GM20000 (cell line): ENCODE measurements at places on chromosomes 2 and 18.

DNA sequence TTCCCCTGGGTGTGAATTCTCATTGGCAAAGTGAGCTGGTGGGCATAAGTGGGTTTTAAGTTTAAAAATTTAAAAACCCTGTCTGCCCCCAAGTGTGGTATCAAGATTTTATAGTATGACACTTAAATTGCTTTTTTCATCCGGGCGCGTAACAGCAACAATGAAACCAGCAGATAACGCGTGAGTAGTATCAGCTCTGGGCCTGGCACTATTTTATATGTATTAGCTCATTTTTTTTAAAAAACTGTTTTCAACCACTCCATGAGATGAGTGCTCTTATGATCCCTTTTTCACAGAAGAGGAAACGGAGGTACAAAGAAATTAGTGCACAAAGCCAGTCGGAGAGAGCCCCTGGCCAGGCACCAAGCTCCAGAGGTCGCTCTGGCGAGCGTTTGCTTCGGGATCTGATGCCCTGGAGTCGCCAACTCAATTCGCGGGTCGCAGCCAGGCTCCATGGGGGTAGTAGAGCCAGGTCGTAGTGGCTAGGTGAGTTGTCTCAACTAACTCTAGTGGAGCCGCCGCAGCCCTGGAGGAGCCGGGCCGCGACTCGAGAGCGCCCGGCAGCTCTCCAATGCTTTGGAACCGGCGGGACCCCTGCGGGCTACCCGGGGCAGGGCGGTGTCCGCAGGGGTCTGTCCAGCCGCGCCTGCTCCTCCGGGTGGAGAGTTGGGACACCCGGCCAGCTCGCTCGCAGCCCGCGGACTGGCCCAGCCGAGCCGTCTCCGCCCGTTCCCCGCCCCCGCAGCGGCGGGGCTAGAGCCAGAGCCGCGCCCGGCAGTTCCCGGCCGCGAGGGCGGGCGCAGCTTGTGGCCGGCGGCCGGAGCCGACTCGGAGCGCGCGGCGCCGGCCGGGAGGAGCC lies at the start of gene IL1R1:
Gene IL1R1 (plus strand): TSS at position 777 of the 859 bp plus-strand sequence. CDS start 14,979 bp downstream, outside the sequence.
- peak; percentile 67 for DNase-seq

- no peak for DNase-seq
Observed at GRCh38 chr18:10015941-10016819, 102.4 kb downstream of the VAPA start.

- DNase-seq, result no peak
Observed at GRCh38 chr2:767440-767839, 90.2 kb upstream of the TMEM18 start.

DNA sequence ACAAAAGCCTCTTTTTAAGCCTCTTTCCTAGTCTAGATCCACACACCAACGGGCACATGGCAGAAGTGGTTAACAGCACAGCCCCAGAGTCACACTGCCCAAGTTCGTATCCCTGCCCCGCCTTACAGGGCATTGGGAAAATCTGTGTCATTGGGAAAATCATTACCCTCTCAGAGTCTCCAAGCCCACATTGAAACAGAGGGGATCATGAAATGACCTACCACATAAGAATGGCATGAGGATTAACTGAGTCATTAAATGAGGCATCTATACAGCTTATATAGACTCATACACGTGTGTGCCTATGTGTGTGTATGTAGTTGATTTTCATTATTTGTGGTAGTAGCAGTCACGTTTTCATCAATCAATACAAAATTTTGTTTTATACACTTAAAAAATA lies 469.0 kb upstream of the POU3F3 start:
- DNase-seq, result no peak

DNA sequence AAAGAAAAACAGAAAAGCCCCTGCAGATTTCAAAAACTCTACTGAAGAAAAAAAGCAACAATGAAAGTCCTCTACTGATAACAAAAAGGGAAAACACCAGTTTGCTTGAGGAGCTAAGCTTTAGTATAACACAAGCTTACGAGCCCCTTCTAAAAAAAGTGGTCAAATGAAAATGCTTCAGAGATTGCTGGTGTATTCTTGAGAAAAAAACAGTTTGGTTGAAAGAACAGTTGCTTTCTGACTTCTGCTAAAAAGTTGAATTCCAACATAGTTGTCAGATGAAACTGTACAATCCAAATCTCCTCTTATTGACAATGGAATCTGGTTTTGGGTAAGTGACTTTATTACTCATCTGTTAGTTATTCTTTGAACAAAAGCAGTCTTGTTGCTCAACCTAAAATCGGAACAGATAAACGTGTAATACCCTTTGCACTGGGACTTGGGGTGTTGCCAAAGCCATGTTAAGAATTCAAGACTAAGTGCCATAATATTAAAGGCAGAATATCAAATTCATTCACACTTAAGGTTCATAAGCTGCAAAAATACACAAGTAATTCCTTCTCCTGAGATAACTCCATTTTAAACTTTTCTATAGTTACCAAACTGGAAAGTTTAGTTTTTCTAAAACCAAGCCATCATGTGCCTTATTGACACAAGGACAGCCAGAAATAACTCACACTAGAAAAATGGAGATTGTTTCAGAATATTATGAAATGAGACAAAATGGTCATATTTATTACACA lies 45.3 kb upstream of the SPAG16 start:
- no peak for DNase-seq

DNA sequence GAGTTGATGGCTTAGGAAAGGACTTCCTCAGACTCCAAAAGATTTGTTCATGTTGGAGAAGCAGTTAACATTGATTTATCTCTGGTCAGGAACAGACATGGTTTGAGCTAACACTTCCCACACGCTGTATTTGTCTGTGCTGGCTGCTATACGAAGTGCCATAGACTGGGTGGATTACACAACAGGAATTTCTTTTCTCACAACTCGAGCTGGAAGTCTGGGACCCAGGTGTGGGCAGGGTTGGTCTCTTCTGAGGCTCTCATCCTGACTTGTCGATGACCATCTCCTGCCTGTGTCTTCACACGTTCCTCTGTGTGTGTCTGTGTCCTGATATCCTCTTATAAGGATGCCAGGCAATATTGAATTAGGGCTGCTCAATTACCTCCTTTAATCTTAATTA lies 163.4 kb upstream of the BCL2L11 start:
- DNase-seq, result no peak

DNA sequence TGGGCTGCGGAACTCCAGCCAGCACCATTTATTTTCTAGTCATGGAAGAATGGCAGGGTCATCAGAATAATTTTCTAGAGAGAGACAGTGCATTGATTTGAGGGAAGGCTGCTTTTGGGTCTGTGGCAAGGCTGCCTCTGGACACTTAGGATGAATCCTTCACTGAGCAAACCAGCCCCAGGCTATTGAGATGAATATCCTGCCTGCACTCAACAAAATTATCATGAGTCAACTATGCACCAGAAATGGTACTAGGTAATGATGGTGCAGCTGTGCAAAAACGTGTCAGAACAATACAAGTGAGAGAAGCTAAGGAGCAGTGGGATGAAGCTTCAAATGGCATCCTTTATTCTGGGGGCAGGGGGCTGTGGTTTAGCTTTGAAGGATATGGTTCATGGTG lies 115.8 kb downstream of the SPHKAP start:
- no peak for DNase-seq

DNA sequence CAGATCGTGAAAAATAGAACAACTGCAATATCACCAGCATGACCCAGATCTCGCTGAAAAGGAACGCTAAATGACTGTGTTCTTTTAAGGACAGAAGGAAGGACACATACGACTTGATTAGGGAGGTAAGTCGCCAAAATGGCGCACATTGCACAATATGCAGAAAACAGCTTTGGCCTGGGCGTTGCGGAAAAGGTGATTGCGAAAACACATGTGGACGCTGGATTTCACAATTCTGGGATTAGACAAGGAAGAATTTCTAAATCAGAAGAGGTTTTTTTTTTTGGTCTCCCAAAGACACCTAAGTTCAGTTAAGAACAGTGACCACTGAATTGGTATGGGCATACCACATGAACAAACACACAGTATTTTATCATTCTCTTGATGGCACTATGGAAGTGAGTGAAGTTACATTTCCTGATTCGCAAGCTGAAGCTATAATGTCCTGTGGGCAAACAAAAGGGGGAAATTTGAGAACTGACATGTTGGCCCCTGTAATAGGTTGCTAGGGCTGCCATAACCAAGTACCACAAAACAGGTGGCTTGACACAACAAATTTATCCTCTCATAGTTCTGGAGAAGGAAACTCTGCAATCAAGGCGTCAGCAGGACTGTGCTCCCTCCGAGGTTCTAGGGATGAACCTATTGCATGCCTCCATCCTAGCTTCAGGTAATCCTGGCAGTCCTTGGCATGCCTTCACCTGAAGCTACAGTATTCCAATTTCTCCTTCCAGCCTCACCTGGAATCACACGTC lies 25.8 kb upstream of the ERICH2 start:
- DNase-seq, result no peak
